NCI-H1417 treated with DMSO at 0.1 percent for 48 hours (cell line): ENCODE measurements at places on chromosomes 2 and 18.

DNA sequence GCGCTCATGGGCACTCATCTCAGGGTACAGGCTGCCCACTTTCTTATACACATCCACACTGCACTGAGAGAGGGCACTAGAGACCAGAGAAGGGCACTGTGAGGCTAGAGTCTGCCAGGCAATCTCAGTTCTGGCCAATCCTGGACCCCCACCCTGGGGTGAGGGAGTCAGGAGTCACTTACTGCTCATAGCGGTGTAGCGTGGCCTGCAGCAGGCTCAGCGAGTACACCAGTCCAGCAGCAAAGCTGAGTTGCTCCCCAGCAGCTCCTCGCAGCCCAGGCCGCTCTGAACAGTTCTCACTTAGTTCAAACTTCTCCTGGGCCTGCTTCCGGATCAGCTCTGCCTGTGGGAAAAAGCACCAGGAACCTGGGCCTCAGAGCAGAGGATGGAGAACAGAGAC lies 12.3 kb downstream of the DCTN1 start:
- no peak for DNase-seq

GRCh38 chr2:205721057-205721449 lies 38.8 kb downstream of the NRP2 start:
- DNase-seq = no peak

DNA sequence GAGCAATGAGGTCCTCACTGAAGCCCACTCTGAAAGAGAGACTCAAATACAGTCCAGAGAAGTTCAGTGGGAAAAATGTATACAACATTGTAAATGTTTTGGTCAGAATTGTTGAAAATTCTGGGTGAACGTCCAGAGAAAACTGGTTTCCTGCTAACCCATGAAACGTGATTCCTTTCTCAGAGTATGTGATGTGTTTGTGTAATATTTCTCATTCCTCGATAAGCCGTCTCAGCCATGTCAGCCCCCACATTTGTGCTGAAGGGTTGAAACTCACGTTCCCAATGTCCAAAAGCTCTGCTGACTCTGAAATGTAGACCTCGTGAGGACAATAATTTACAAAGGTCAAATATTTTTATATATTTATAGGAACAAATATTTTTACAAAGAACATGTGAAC lies 51.6 kb downstream of the BMP10 start:
- DNase-seq = no peak

DNA sequence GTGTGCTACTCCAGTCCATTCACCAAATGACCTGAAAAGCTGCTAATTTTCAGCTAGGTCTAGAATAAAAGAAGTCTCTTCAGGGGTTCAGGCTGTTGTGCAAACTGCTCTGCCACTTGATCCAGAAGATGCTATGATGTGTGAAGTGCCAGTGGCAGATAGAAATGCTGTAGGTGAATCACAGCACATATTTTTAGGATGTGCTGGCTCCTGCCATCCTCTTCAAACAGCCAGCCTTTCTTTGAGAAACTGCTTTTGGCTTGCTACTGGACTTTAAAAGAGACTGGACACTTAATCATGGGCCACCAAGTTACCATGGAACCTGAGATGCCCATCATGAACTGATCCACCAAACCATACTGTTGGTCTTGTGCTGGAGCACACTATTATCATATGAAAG lies 322.1 kb downstream of the EN1 start:
- DNase-seq = no peak

- DNase-seq = no peak
Observed at GRCh38 chr2:177326005-177326404, 61.5 kb upstream of the NFE2L2 start.

DNA sequence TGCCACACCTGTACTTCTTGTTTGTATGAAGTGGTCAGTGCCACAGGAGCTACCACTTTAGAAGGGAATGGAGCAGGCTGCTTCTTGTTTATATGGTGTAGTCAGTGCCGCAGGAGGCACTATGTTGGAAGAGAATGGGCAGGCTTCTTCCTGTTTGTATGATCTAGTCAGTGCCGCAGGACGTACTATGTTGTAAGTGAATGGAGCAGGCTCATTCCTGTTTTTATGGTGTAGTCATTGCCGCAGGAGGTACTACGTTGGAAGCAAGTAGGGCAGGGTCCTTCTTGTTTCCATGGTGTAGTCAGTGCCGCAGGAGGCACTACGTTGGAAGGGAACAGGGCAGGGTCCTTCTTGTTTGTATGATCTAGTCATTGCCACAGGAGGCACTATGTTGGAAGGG lies 27.3 kb downstream of the TPO start:
- DNase-seq = no peak

- no peak for DNase-seq
Observed at GRCh38 chr2:227849906-227850305, 21.5 kb upstream of the DAW1 start.

GRCh38 chr2:12762976-12763375 lies 46.2 kb downstream of the TRIB2 start:
- no peak for DNase-seq

GRCh38 chr2:230441227-230441897 lies 25.4 kb downstream of the SP100 start:
- DNase-seq = no peak
